SK-N-SH (cell line): ENCODE measurements at places on chromosomes 7 and 10. TPM values are rescaled to one million over a fixed set of nuclear protein-coding genes. Genes with fewer than 3 reads are reported as not detected.

The GPR158 gene
- polyA plus RNA-seq = not detected in 2 replicates

The CDNF gene
- polyA plus RNA-seq = 1.0 and 1.2 TPM in 2 replicates

DNA sequence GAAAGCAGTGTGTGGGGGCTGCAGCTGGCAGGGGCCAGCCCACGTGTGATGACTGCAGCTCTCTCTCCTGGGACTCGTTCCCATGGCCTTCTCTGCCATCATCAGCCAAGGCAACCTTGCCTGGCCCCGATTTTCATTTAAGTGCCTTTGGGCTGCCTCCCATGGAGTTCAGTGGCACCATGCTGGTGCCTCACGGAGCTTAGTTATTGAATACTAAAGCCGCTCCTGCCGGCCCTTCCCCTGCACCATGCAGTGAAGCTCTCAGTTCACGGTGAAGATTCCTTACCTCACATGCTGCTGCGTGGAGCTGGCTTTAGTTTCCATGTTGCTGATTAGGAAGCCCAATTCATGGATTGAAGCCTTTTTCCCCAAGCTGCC is 141.5 kb upstream of the EEPD1 start:
- no peaks in the 10 kb centered on the region for H3K4me1 ChIP-seq
- H3K27me3 ChIP-seq = no peaks in the 10 kb centered on the region
- no peak for DNase-seq
- H3K4me3 ChIP-seq = no peak overlapping the region

GRCh38 chr10:91519899-91520514 is 109.9 kb downstream of the HECTD2 start:
- H3K4me1 ChIP-seq = no peaks in the 10 kb centered on the region
- no peak overlapping the region for H3K27ac ChIP-seq
- H3K27me3 ChIP-seq = no peaks in the 10 kb centered on the region
- H3K4me3 ChIP-seq = no peak overlapping the region
- H3K36me3 ChIP-seq = peaks cover 4% of the 10 kb centered on the region; the same call in 1 of the 2 replicates
- DNase-seq = no peak

GRCh38 chr7:12403287-12404181 is at the start of gene VWDE:
TSS of gene VWDE (minus strand) at chr7:12403865. CDS start at chr7:12403716, 149 bp downstream.
- H3K27ac ChIP-seq = peak within 1 kb of the TSS; percentile 32; the same call in 1 of the 2 replicates
- no peaks in the 10 kb centered on the region for H3K4me1 ChIP-seq
- H3K27me3 ChIP-seq = peaks cover 9% of the 10 kb centered on the region; the same call in 1 of the 2 replicates
- no peaks in the 10 kb centered on the region for H3K36me3 ChIP-seq
- DNase-seq = peak; percentile 80

DNA sequence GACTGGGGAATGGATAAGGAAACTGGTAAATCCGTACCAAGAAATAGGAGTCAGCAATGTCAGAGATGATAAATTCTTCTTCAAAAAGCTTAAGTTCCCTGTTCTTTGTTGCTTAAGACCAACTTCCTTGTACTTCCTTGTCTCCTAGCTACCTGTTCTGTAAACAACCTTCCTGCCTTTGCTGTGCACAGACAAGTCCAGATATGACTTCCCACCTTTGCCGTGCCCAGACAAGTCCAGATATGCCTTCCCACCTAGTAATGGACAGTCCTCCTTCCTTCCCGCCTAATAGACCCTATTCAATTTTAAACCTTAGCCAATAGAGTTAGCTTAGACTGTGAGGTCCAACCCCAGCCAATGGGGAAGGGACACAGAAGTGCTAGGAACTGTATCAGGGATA is 2.5 kb upstream of the ZNF33A start:
- H3K36me3 ChIP-seq = peaks cover 8% of the 10 kb centered on the region
- DNase-seq = no peak
- H3K4me1 ChIP-seq = no peaks in the 10 kb centered on the region

DNA sequence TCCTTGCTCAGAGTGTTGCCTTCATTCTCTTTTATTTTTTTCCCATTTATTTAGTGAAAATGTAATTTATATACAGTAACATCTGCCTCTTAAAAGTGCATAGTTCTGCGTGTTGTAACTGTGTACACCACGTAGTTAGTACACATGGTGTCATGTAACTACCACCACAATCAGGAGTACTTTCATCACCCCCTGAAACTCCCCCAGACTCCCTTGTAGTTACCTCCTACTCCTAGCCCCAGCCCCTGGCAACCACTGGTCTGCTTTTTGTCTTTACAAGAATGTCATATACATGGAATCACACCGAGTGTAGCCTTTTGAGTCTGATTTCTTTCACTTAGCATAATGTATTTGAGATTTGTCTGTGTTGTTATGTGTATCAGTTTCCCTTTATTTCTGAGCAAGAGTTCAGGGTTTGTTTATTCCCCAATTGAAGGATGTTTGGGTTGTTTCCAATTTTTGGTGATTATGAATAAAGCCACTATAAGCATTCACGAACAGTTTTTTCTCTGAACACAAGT is 50.6 kb downstream of the GRK5 start:
- H3K4me3 ChIP-seq = no peak overlapping the region
- H3K36me3 ChIP-seq = no peaks in the 10 kb centered on the region
- DNase-seq = no peak
- H3K4me1 ChIP-seq = peaks cover 15% of the 10 kb centered on the region

DNA sequence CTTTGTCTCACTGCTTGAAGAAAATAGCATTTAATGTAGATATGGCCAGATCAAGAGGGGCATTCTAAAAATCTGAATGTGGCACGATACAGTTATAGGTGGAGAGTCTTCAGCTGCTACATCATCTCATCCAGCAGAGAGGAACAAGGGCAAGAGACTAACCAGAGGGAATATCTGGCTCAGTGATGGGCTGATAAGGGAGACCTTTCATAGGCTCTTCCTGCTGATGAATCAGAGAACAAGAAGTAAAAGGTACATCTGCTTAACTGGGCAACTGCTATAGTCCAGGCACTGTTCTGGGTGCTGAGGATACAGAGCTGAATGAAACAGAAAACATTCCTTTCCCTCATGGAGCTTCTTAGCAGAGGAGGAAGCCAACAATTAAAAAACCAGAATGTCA is 37.9 kb downstream of the PIP4K2A start:
- no peak for DNase-seq
- H3K36me3 ChIP-seq = no peaks in the 10 kb centered on the region
- H3K4me3 ChIP-seq = no peak overlapping the region
- peaks cover 13% of the 10 kb centered on the region for H3K4me1 ChIP-seq
- H3K27ac ChIP-seq = no peak overlapping the region
- no peaks in the 10 kb centered on the region for H3K27me3 ChIP-seq

DNA sequence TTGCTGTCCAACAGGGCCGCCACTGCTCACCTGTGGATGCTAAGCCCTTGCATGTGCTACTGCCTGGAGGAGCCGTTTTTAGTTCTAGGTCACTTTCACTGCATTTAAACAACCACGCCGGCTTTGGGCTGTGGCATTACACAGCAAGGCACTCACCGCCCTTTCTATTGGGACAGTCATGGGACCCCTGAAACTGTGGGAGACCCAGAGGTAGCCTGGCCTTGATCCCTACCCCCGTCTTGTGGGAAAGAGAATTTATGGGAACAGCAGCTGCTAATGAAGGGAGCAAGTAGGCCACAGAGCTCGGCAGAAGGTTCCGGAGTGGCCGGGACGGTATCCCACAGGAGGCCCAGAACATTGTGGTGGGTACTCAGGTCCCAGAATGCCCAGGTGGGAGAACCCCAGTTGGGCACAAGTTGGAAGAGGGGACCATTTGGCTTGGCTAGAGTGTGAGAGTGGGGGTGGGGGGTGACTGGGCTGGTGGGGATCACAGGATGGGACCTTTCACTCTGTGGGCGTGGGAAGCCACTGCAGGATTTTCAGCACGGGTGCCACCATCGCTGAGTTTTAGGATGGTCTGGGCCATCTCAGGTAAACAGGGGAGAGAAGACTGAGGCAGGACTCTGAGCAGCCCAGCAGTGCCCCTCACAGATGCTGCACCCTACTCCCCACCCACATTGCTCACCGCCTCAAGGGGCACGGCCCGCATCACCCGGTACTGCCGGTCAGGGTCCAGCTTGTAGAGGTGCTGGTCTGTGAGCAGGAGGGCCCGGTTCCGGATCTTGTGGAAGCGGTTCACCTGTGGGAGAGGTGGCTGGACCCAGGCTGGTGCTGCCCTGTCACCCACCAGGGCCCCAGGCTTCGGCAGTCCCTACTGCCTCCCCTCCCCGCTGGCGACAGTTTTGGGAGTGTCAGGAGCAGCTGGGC is 15.2 kb downstream of the MYO1G start:
- H3K27ac ChIP-seq = no peak overlapping the region
- no peaks in the 10 kb centered on the region for H3K36me3 ChIP-seq
- no peaks in the 10 kb centered on the region for H3K27me3 ChIP-seq

- peak; percentile 54 for DNase-seq
- peaks cover 22% of the 10 kb centered on the region; the same call in 1 of the 2 replicates for H3K4me1 ChIP-seq
- H3K27ac ChIP-seq = 0 out of 2 replicates have a peak overlapping the region, but pooled peaks have one; percentile 35
- H3K4me3 ChIP-seq = no peak overlapping the region
Measured at GRCh38 chr10:97889461-97890265, 40.0 kb downstream of the GOLGA7B start.

DNA sequence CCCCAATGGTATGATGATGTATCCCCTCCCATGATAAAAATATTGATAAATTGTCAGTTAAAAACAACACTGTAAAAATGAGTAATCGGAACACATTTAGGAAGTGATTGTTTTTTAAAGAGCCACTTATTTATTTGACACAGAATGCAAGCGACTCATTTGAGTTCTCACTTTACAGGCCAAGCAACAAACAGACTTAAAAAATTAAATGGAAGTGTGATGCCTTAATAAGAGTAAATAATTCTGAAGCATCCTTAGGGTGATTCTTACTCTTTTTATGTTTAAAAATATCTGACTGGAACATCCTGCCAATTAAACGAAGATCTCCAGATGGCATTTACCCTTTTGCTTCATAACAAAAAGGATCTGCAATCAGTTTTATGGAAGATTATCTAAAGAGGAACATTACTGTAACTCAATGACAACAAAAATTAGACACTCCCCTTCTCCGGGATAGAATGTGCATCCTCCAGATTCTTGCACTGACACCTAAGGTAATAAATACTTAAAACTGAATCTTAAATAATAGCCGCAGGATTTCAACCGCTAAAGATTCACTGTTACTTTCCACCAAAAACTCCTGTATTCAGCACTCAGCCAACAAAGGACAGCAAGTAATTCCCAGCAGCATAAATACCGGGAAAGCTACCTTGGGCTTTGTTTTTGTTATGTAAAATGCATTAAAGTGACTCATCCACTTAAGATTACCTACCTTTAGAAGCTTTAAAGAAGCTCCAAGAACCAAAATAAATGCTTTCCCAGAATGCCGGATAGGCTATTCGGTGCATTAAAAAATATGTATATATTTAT is 1.7 kb downstream of the CACNA2D1 start:
- peak; percentile 23 for DNase-seq
- no peaks in the 10 kb centered on the region for H3K27me3 ChIP-seq
- H3K4me1 ChIP-seq = peaks cover 43% of the 10 kb centered on the region
- peak overlapping the region; percentile 100 for H3K4me3 ChIP-seq
- peak overlapping the region; percentile 81 for H3K27ac ChIP-seq

DNA sequence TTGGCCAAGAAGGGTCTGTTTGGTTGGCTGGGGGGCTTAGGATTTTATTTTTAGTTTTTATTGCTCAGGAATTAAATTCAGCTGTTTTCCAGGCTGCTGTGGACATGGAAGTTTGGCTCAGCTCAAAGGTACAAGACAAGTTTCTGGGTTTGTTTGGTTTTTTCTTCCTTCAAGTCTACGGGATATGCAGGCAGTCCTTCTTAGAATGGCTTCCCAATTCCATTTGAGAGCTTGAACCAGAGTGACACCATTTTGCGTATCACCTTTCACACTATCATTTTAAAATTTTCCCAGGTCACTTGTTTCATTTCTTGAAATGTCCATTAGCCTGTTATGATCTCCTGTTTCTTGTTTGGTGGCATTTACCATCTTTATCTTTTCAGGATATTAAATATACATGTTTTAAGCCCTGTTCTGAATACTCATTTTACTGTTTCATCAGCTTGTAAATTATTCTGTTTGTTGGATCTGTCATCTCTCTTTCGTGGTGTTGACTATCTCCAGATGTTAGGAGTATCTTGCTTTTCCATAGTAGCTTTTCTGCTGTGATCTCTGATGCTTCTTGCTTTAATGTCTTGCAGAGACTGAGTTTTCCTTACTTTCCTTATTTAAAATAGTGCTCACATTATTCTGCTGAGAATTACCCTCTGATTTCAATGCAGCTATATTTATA is 9.4 kb upstream of the TMEM168 start:
- no peak for DNase-seq
- H3K36me3 ChIP-seq = no peaks in the 10 kb centered on the region
- no peak overlapping the region for H3K4me3 ChIP-seq

- H3K4me3 ChIP-seq = no peak overlapping the region
- no peak for DNase-seq
- H3K27me3 ChIP-seq = no peaks in the 10 kb centered on the region
- H3K27ac ChIP-seq = no peak overlapping the region
- no peaks in the 10 kb centered on the region for H3K4me1 ChIP-seq
Measured at GRCh38 chr7:157975401-157976372, 611.9 kb downstream of the PTPRN2 start.
